ENCODE measurements at places on chromosomes 11 and 22. TPM values are rescaled to one million over a fixed set of nuclear protein-coding genes. Genes with fewer than 3 reads are reported as not detected.

- H3K27ac ChIP-seq = no peak overlapping the region
- no peaks in the 10 kb centered on the region for H3K27me3 ChIP-seq
- H3K4me3 ChIP-seq = no peak overlapping the region
- H3K4me1 ChIP-seq = no peaks in the 10 kb centered on the region
- H3K36me3 ChIP-seq = no peaks in the 10 kb centered on the region
- DNase-seq = no peak
Observed at GRCh38 chr11:62127426-62127825, 3.6 kb downstream of the INCENP start.

OR8G1 gene
- not detected for total RNA-seq

- H3K36me3 ChIP-seq = no peaks in the 10 kb centered on the region
- H3K4me3 ChIP-seq = no peak overlapping the region
- no peak for DNase-seq
- H3K27me3 ChIP-seq = no peaks in the 10 kb centered on the region
Observed at GRCh38 chr11:92296138-92296515, 71.5 kb downstream of the FAT3 start.

DNA sequence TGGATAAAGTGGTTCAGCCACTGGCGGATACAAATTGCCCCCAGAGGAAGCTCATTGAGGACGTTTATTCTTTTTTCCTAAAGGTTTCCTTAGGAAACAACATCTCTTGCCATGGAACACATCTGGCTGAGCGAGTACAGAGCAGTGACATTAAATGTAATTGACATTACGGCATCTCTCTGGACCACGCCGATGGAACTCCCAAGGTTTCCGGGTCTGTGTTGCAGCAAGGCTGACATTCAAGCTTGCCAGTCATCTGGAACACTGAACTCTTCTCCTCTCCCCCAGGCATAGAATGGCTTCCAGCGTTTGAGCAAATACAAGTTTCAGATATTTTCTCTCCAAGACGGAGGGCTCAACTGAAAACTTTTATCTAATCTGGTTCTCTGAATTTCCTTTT, 42.1 kb downstream of the CLMP start:
- no peak for DNase-seq
- no peaks in the 10 kb centered on the region for H3K4me1 ChIP-seq
- H3K4me3 ChIP-seq = no peak overlapping the region
- H3K27ac ChIP-seq = no peak overlapping the region

- H3K4me1 ChIP-seq = no peaks in the 10 kb centered on the region
- H3K27me3 ChIP-seq = no peaks in the 10 kb centered on the region
- H3K27ac ChIP-seq = no peak overlapping the region
- no peak overlapping the region for H3K4me3 ChIP-seq
- no peak for DNase-seq
Observed at GRCh38 chr11:123308077-123308476, 113.0 kb upstream of the CLMP start.

GRCh38 chr11:12263141-12263693, 114.2 kb upstream of the PARVA start:
- H3K4me1 ChIP-seq = no peaks in the 10 kb centered on the region
- no peak for DNase-seq
- H3K27me3 ChIP-seq = no peaks in the 10 kb centered on the region
- no peaks in the 10 kb centered on the region for H3K36me3 ChIP-seq
- H3K4me3 ChIP-seq = no peak overlapping the region

DNA sequence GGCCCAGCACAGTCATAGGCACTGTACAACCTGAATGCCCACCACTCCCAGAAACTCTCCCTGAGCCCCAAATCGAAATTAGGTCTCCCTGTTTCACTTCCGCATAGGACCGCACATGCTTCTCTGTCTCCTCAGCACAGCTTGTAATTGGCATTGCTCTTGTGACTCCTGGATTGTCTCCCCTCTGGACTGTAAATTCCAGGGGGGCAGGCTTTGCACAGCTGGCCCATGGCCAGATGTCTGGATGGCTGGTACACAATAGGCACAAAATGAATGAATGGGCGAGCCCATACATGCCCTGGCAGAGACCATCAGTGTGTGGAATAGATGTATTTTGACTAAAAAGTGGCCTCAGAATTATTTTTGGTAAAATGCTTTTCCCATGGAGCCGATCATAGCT, 63.3 kb upstream of the PHF21B start:
- DNase-seq = no peak
- no peaks in the 10 kb centered on the region for H3K36me3 ChIP-seq
- H3K27me3 ChIP-seq = no peaks in the 10 kb centered on the region
- H3K4me3 ChIP-seq = no peak overlapping the region
- no peaks in the 10 kb centered on the region for H3K4me1 ChIP-seq
- H3K27ac ChIP-seq = no peak overlapping the region

SOX6 gene
- 7.9 TPM for total RNA-seq

- H3K4me3 ChIP-seq = no peak overlapping the region
- no peaks in the 10 kb centered on the region for H3K36me3 ChIP-seq
- no peaks in the 10 kb centered on the region for H3K4me1 ChIP-seq
- DNase-seq = peak; percentile 56
- H3K27me3 ChIP-seq = no peaks in the 10 kb centered on the region
- H3K27ac ChIP-seq = peak overlapping the region; percentile 43
Observed at GRCh38 chr11:5600374-5600851, 4.0 kb downstream of the TRIM6 start.

GRCh38 chr22:45254789-45255278, 14.1 kb upstream of the KIAA0930 start:
- H3K4me1 ChIP-seq = no peaks in the 10 kb centered on the region
- no peak for DNase-seq
- no peak overlapping the region for H3K4me3 ChIP-seq
- H3K36me3 ChIP-seq = no peaks in the 10 kb centered on the region

DNA sequence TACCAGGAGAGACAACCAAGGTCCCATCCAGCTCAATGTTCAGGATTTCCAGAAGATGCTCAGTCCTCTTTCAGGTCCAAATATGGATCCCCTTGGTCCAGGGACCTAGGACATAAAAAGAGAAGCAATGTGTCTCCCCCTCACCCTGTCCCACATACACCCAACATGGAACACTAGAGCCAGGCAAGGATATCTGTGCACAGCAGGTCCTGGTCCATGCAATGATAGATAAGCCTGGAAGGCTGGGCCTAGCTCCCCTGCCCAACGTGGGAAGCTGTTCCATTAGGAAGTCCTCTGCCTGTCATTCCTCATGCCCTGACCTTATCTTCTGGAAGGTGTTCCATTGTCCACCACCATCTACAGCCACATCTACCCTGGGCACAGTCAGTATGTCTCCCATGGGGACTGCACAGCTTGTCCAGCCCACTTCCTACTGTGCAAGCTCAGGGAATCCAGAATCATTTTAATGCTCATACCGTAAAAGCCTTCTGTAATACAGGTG, 1434.8 kb downstream of the TBC1D22A start:
- no peak for DNase-seq
- no peaks in the 10 kb centered on the region for H3K4me1 ChIP-seq
- H3K27ac ChIP-seq = no peak overlapping the region
- no peaks in the 10 kb centered on the region for H3K27me3 ChIP-seq
- no peak overlapping the region for H3K4me3 ChIP-seq

RAB30 gene
- 113 TPM for total RNA-seq

- H3K4me1 ChIP-seq = no peaks in the 10 kb centered on the region
- H3K27me3 ChIP-seq = no peaks in the 10 kb centered on the region
- H3K36me3 ChIP-seq = no peaks in the 10 kb centered on the region
- no peak overlapping the region for H3K27ac ChIP-seq
- no peak overlapping the region for H3K4me3 ChIP-seq
- DNase-seq = no peak
Observed at GRCh38 chr11:42253156-42253555, 793.7 kb upstream of the LRRC4C start.

TRIM48 gene
- total RNA-seq = not detected

DNA sequence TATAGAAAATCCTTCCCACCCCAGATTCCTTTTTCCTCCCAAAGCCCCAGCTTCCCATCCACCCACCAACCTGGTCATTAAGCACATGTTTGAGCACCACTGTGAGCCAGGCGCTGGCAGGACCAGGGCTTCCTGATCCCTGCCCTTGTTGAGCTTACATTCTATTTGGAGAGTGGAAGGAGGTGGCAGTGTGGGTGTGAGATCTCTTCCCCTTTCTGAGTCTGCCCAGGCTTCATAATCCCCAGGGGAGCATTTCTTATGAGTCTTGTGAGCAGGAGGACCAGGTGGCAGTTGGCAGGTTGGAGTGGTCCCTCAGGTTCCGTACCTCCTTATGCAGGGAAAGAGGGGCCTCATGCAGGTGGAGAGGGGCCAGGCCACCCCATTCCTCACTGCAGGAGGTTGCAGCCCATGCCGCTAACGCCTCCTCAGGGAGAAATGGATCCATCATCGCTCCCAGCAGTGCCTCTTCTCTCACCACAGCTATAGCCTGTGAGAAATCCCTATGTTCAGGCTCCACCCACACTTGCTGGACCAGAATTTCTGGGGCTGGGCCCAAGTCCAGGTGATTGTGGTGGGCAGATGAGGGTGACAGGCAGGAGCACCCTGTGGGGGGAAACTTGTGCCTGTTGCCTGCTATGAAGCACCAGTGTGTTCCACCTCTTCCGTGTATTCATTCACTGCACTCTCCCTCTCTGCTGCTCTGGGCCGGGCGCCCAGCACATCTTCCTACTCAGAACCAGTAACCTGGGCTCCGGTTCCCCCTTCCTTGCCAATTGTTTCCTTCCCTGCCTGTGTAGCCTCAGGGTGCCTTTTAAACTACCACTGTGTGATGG, 23.5 kb downstream of the UBE2L3 start:
- no peak for DNase-seq
- no peak overlapping the region for H3K27ac ChIP-seq
- no peak overlapping the region for H3K4me3 ChIP-seq
- no peaks in the 10 kb centered on the region for H3K27me3 ChIP-seq
- no peaks in the 10 kb centered on the region for H3K4me1 ChIP-seq
- H3K36me3 ChIP-seq = no peaks in the 10 kb centered on the region

DNA sequence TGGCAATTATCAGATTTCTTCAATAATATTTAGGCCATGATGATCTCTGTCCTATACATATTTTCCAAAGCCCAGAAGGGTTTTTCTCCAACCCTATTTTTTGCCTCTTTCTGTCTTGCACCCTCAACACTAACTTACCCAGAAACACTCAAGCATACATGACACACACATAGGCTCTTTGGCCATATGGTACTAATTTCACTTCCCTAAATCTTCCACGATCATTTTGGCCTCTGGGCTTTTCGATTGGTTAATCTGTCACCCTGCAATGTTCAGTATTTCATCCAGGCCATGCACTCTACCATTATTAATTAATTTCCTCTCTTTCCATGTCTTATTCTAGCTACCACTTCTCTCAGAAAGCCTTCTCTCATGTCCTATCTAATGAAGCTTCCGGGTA, 59.8 kb downstream of the LUZP2 start:
- no peak overlapping the region for H3K4me3 ChIP-seq
- no peaks in the 10 kb centered on the region for H3K36me3 ChIP-seq
- H3K27ac ChIP-seq = no peak overlapping the region
- no peak for DNase-seq
- no peaks in the 10 kb centered on the region for H3K4me1 ChIP-seq
- H3K27me3 ChIP-seq = no peaks in the 10 kb centered on the region

DNA sequence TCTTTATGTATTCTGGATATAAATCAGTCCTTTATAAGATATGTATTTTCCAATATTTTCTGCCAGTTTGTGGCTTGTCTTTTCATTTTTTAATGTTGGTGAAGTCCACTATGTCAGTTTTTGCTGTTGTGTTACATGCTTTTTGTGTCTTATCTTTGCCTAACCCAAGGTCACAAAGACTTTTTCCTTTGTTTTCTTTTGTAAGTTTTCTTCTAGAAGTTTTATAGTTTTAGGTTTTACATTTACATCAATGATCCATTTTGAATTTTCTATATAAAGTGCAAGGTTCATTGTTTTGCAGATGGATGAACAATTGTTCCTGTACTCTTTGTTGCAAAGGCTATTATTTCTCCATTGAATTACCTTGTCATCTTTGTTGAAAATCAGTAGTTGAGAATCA, 69.3 kb downstream of the UVRAG start:
- H3K36me3 ChIP-seq = no peaks in the 10 kb centered on the region
- DNase-seq = no peak
- H3K4me3 ChIP-seq = no peak overlapping the region
- no peak overlapping the region for H3K27ac ChIP-seq

JAM3 gene
- total RNA-seq = 86.7 TPM

C1QTNF4 gene
- 5.0 TPM for total RNA-seq

- no peaks in the 10 kb centered on the region for H3K4me1 ChIP-seq
- H3K36me3 ChIP-seq = no peaks in the 10 kb centered on the region
- no peaks in the 10 kb centered on the region for H3K27me3 ChIP-seq
- H3K4me3 ChIP-seq = no peak overlapping the region
- no peak overlapping the region for H3K27ac ChIP-seq
Observed at GRCh38 chr11:131278472-131278871, 91.9 kb upstream of the NTM start.

DNA sequence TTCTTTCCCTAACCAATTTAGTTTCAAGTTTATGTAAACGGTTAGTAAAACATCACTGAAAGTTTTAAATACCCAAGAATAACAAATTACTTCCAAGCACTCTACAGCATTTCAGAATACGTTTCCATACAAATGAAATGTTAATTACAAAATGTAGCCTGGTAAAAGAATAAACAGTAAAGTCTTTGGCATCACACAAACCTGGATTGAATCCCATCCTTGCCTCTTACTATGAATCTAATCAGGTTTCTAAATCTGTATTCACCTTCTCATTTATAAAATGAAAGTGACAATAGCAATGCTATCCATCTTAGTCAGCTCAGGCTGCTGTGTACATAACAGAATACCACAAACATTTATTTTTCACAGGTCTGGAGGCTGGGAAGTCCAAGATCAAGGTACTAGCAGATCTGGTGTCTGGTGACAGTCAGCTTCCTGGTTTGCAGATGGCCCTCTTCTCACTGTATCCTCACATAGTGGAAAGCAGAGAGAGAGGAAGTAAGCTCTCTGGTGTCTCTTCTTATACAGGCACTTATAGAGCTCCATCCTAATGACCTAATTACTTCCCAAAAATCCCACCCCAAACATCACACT, 19.2 kb downstream of the FAM168A start:
- no peak for DNase-seq
- no peak overlapping the region for H3K4me3 ChIP-seq
- no peaks in the 10 kb centered on the region for H3K27me3 ChIP-seq
- no peaks in the 10 kb centered on the region for H3K36me3 ChIP-seq

DNA sequence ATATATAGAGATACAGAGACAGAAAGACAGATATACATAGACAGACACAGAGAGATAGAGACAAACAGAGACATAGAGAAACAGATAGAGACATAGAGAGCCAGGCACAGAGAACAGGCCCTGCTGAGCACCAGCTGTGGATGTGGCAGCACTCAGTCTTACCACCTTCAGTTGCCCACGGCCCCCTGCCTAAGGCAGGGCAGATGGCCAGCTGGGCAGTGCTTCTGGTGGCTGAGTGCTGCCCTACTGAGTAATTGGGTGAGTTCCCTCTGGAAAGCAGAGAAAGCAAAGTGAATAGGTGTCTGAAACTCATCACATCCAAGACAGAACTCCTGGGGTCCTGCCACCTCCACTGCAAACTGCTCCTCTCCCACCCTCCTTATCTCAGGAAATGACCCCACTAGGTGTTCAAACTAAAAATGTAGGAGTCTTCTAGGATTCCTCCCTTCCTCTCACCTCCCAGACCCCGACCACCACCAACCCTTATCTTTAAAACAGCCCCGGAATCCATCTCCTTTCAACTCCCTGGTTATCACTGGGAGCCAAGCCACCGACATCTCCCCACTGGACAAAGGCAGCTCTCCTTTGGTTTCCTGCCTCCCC, 27.2 kb downstream of the SYN3 start:
- no peaks in the 10 kb centered on the region for H3K27me3 ChIP-seq
- H3K27ac ChIP-seq = no peak overlapping the region
- no peaks in the 10 kb centered on the region for H3K36me3 ChIP-seq
- H3K4me1 ChIP-seq = no peaks in the 10 kb centered on the region
- no peak overlapping the region for H3K4me3 ChIP-seq
- no peak for DNase-seq

KCNE3 gene
- total RNA-seq = 13.7 TPM

CADM1 gene
- 40.2 TPM for total RNA-seq

DBX1 gene
- total RNA-seq = not detected

Data from uterus (tissue), 4 donors.